WTC11 (cell line): ENCODE measurements at places on chromosomes 3 and 15. TPM values are rescaled to one million over a fixed set of nuclear protein-coding genes. Genes with fewer than 3 reads are reported as not detected.

The PTX3 gene
- 0.59 to 0.76 TPM (median 0.73 TPM) in 3 replicates for total RNA-seq

The GATM gene
- total RNA-seq, result 10.1 to 18.0 TPM (median 17.0 TPM) in 3 replicates

GRCh38 chr15:38069511-38070011 lies 135.1 kb downstream of the TMCO5A start:
- DNase-seq, result no peak

The VWA5B2 gene
- 0.44 to 0.57 TPM (median 0.55 TPM) in 3 replicates for total RNA-seq

GRCh38 chr15:69898243-69898642 lies 199.5 kb downstream of the TLE3 start:
- no peak for DNase-seq

The CHST13 gene
- total RNA-seq, result 4.1 to 6.8 TPM (median 6.4 TPM) in 3 replicates

DNA sequence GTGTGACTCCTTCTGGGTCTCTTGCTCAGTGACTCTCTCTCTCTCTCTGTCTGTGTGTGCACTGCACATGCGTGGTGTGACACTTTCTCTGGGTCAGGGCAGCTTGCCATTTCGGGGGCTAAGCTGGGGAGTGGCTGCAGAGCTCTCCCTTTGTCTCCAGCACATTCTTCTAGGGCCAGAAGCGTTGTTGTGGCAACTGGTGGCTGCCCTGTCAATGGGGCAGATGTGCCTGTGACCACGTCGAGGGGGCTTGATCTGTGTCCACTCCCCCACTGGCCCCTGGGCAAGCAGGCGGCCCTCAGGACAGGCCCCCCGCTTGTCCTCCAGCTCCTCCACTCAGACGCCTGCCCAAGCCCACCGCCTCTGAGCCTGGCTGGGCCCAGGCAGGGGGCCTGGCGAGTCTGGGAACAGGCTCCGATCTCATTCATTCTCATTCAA lies 67.8 kb downstream of the WNT7A start:
- no peak for DNase-seq

- no peak for DNase-seq
Observed at GRCh38 chr3:66344848-66345578, 124.2 kb downstream of the SLC25A26 start.

DNA sequence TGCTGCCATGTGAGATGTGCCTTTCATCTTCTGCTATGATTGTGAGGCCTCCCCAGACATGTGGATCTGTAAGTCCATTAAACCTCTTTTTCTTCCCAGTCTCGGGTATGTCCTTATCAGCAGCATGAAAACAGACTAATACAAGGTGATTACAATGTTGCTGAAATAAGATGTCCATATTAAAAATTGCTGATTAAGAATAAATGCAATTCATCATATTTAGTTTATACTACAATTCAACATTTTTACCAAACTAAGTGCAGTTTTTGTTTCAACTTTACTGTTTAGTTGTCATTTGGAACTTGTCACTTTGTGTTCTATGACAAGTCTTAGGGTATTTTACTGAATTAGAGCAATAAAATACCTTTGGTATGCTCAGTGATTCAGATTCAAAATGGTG lies 127.6 kb upstream of the TMCO5A start:
- no peak for DNase-seq

DNA sequence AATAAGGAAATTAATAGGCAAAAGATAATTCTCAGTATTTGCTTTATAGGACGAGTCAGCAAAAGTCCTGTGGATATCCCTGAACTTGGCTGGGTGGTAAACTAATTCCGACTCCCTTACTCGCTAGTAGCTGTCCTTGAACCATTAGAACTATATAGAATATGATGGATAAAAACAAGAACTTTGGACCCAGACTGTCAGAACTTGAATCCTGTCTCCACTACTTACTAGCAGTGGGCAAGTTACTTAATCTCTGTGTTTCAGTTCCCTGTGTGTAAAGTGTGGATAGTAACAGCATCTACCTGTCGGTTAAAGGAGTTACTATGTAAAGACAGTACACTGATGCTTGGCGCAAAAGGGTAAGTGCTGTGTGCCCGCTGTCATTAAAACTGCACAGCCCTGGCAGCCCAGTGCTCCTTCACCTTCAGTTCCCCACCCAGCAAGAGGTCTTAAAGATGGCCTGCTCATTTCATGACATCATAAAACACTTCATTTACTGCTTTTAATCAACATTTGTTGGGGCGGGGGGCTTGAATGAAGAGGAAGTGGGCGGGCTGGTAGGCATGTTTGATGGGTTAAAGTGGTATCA lies 7.3 kb downstream of the TPM1 start:
- DNase-seq, result no peak

DNA sequence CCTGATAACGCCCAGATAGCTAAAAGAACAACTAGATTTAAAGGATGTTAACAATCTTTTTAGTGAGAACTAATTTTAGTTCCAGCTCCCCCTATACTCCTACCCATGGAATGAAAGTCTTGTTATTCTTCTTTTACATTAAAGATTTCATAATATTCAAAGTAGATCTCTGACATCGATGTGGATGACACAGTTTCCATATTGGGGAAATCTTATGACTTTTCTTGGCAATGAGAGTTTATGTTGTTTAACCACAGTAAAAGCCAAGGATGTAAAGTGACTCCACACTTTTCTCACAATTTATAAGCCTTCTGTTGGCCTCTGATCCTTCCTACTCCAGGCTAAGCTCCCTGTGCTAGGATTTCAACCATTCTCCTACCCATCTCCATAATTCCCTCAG lies 332.6 kb upstream of the KCNMB2 start:
- no peak for DNase-seq

The VGLL3 gene
- total RNA-seq, result 6.1 to 10.4 TPM (median 6.9 TPM) in 3 replicates

DNA sequence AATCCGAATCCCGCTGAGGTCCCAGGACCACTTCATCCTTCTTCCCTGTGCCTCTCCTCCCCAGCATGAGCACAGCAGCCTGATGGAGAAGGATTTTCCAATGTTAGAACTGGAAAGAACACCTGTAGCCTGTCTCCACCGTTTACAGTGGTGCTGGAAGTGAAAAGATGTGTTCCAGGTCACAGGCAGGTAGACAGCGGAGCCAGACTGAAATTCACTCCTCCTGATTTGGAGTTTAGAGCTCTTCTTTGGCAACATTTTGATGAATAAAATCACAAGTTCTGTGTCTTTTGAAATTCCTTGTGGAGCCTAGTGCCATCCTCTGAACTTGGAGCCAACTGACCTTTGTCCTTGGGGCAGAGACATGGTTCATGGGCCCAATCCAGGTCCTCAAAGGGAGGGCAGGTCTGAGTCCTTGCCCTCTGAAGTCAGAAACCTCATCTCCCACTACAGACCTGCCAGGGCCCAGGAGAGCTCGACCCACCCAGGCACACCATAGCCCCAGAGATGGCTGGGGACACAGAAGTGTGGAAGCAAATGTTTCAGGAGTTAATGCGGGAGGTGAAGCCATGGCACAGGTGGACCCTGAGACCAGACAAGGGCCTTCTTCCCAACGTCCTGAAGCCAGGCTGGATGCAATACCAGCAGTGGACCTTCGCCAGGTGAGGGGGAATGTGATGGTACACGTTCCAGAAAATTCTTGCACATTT lies at the start of gene RTP3:
Gene RTP3, plus strand, starts transcription at position 421 of the 710 bp plus-strand sequence. Its CDS starts 87 bp downstream, at position 508.
- no peak for DNase-seq

- DNase-seq, result no peak
Observed at GRCh38 chr3:119683421-119683820, 6.2 kb upstream of the COX17 start.

The TGM5 gene
- not detected in 3 replicates for total RNA-seq

DNA sequence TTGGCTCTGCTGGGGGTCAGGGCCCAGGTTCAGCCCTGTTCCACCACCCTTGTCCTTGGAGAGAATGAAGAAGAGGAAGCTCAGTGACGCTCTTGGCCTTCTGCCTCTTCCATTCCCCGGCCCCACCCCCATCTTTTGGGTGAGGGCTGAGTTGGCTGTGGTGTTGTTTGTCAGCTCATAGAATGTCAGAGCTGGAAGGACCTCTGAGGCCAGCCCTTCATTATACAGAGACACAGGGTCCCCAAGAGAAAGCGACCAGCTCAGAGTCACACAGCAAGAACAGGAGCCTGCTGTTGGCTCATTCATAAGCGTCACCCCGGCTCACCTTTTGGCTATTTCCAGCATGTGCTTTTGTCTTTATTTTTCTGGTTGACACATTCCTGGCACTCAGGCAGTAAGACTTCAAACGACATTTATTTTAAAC lies 68.2 kb downstream of the AAGAB start:
- no peak for DNase-seq

- peak; percentile 25 for DNase-seq
Observed at GRCh38 chr3:76107935-76108570, 322.7 kb upstream of the ZNF717 start.

The P2RY14 gene
- total RNA-seq, result 0.07 TPM in 1 of 3 replicates, not detected in the others

The HCLS1 gene
- 1.9 to 2.7 TPM (median 2.6 TPM) in 3 replicates for total RNA-seq

The FBXL22 gene
- total RNA-seq, result 0.46 to 0.73 TPM (median 0.46 TPM) in 3 replicates

DNA sequence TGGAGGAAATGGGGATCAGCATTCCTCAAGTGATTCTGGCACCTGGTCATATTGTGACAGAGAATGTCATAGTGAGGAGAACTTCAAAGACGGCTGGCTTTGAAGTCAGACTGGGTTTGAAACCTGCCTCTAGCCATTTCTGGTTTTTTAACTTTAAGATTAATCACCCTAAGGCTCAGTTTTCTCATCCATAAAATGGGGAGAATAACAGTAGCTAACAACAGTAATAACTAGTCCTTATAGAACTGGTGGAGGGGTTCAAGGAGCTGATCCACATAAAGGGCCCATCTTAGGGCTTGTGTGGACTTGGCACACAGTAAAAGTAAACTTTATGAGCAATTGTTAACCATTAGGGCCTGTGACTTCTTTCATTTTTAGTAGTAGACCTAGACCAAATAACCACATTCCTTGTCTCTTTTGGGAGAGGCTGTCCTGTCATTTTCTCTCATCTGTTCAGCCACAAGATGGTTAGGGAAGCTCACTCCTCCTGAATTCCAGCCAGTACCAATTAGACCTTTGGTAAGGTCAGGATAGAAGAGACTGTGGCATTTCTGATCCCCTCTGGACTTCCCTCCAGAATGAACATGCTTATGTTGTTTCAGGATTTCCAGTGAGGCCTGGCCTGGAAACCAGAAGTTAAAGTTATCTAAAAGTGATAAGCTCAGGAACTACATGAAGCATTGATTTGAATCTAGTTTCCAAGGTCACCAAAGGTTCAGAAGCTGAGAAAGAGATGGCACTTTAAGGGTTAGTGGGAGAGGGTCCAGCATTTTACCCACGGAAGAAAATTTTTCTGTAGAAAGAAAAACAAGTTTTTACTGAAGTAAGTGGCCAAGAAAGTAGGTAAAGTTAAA lies 159.3 kb upstream of the DPH6 start:
- DNase-seq, result no peak

GRCh38 chr15:50353975-50354837 lies 792 bp downstream of the GABPB1 start:
- DNase-seq, result peak; percentile 46

DNA sequence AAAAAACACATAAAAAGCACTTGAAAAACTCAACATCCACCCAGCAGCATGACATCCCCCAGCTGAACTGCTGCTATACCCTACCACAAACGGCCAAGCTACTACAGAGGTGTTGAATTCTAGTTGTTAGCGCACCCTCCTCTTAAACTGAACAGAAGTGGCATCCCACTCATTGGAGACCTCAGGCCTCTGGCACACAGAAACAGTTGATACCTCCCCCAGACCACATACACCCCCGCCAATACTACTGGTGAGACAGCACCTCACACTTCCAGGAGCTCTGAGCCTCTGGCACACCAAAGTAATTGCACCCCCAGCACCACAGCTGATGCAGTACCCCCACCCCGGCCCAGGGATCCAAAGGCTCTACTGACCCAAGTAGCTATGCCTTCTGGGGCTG lies 190.2 kb downstream of the SCAPER start:
- DNase-seq, result no peak

GRCh38 chr3:10933470-10933804 lies 59.1 kb upstream of the SLC6A1 start:
- no peak for DNase-seq

DNA sequence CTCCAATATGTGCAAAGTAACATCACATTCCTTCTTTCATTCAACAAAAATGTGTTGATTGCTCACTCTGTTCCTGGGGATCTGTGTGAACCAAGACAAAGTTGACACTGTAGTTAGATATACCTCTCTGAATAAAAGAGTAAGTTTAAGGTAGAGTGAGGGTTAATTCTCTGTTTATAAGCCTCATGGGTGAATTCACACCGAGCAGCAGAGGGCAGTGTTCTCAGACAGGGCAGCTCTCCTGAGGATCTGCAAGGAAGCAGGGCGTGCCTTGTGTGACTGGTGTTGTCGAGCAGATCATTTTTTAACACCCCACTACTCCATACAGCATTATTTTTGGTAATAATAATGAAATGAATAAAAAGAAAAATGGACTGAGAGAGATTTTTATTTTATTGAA lies 34.4 kb downstream of the PAQR9 start:
- DNase-seq, result peak; percentile 71

DNA sequence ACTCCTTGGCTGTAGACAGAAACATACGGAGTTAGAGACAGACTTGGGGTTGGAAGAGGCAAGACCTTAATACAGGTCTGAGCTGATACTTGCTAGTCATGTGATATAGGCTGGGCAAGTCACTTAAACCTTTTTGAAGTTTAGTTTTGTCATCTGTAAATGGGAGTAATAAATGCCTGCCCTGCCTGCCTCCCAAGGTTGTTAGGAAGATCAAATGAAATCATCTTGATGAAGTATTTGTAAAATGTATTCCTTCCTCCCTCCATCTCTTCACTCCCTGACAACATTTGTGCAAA lies 2.9 kb downstream of the PXK start:
- no peak for DNase-seq

DNA sequence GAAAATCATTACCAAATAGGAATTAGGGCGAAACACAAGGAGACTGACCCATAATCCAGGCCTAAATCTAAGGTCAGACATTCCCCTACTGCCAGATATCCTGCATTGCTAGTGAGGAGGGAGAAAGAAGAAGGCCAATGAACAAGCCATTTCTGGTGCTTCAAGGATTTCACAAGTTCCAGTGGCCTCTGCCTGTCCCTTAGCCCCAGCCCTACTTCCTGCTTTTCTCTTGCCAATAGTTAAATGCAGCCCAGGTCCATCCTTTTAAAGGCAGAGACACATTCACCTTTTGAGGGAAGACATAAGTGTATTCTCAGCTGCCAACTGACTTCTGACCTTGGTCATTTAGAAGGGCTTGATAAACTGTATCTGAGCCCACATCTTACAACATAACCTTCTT lies 135.8 kb downstream of the ZNF621 start:
- no peak for DNase-seq

DNA sequence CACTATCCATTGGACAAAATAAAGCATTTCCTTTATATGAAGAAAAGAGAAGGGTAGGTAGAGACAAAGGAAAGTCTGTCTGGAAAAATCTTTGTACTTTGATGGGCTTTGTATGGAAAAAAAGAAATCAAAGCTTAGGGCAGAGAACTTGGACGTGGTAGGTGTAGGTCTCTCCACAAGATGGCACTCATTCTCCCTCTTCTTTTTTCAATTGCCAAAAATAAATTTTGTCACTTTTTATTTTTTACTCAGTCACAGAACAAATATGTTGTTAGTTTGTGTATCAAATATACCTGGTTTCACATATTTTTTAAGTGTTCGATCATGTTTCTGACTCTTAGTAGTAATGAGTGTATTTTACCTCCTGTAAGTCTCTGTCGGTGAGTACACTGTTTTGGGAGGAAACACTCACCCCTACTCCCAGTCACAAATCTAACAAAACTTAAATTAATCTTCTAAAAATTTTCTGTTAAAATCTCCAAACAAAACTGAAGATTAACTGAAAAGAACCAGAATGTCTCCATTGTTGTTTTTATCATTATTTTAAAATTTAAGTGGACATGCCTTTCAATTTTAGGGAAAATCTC lies 415.8 kb upstream of the GOLIM4 start:
- DNase-seq, result no peak

The FBN1 gene
- 3.3 to 5.2 TPM (median 3.7 TPM) in 3 replicates for total RNA-seq

The ILDR1 gene
- 2.3 to 3.4 TPM (median 2.8 TPM) in 3 replicates for total RNA-seq

GRCh38 chr15:70703096-70703878 lies 60.1 kb downstream of the UACA start:
- DNase-seq, result no peak

- no peak for DNase-seq
Observed at GRCh38 chr15:73647259-73648013, 14.2 kb upstream of the NPTN start.

The SPTBN5 gene
- 1.2 to 2.3 TPM (median 2.0 TPM) in 3 replicates for total RNA-seq
